ENCODE measurements at places on chromosomes 13 and 19.

DNA sequence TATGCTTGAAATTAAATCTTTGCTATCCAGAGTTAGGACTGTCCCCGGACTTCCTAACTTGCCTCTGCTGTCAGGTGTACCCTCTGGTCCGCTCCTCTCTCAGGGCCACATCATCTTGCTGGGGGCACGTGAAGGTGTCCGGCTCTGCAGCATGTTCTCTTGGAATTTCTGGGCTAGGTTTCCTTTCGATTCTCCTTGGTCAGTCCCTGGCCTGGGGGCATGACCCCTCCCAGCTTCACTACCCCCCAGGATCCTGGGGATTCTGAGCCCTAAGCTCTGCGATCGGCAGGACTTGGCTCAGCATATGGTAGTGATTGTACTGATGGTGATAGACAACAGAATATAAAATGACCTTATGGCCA lies 5.1 kb upstream of the GPI start:
- DNase-seq, result no peak

- DNase-seq, result no peak
Observed at GRCh38 chr13:112652512-112653070, 37.2 kb upstream of the ATP11A start.

GRCh38 chr13:110149036-110149435 lies 157.9 kb downstream of the COL4A1 start:
- no peak for DNase-seq

GRCh38 chr13:65595916-65596315 lies 1634.2 kb downstream of the PCDH9 start:
- peak; percentile 39 for DNase-seq

GRCh38 chr13:94198681-94199080 lies 280.8 kb downstream of the DCT start:
- DNase-seq, result no peak

GRCh38 chr19:6412447-6413091 lies 12.0 kb downstream of the KHSRP start:
- no peak for DNase-seq

- DNase-seq, result no peak
Observed at GRCh38 chr13:77729502-77730221, 32.2 kb downstream of the SLAIN1 start.

- peak; percentile 10 for DNase-seq
Observed at GRCh38 chr13:78022164-78022877, 103.7 kb upstream of the EDNRB start.

GRCh38 chr13:94233401-94233800 lies 246.1 kb downstream of the DCT start:
- peak; percentile 84 for DNase-seq

GRCh38 chr13:28513745-28514144 lies 18.8 kb upstream of the FLT1 start:
- no peak for DNase-seq

- no peak for DNase-seq
Observed at GRCh38 chr19:38277549-38277948, 13.2 kb downstream of the SPINT2 start.

DNA sequence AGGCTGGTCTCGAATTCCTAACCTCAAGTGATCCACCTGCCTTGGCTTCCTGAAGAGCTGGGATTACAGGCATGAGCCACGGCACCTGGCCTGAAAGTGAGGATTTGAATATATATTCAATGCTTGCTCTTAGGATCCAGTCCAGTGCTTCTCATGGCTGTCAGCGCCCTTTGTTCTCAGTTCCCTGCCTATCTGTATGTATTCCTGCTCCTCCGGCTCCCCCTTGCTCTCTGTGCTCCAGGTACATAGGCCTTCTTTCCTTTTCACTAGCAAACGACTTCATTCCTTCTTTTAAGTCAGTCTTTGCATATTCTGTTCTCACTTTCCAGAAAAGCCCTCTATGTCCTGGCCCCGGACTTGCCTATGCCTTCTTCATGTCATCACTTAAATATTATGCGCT lies 232.8 kb downstream of the DACH1 start:
- DNase-seq, result no peak

GRCh38 chr13:107170270-107170931 lies 602.5 kb upstream of the ARGLU1 start:
- DNase-seq, result no peak

DNA sequence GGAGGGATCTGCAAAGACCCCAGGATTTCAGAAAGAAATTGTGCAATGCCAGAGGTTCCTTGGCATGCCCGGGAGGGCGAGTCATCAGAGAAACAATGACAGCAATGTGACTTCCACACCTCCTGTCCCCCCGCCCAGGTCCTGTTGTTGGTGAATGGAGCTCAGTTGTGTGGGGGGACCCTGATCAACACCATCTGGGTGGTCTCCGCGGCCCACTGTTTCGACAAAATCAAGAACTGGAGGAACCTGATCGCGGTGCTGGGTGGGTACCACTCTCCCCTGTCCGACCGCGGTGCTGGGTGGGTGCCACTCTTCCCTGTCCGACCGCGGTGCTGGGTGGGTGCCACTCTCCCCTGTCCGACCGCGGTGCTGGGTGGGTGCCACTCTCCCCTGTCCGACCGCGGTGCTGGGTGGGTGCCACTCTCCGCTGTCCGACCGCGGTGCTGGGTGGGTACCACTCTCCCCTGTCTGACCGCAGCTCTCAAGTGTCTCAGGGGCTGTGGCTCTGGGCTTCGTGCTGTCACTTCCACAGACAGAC lies 5.2 kb upstream of the F10 start:
- DNase-seq, result no peak

- DNase-seq, result no peak
Observed at GRCh38 chr13:76292031-76292430, 594.2 kb downstream of the KCTD12 start.

GRCh38 chr19:4399812-4400134 lies 574 bp downstream of the SH3GL1 start:
- no peak for DNase-seq

- DNase-seq, result no peak
Observed at GRCh38 chr13:26727633-26728032, 33.0 kb downstream of the GPR12 start.

GRCh38 chr19:35932291-35932936 lies 3.8 kb upstream of the LRFN3 start:
- DNase-seq, result no peak

DNA sequence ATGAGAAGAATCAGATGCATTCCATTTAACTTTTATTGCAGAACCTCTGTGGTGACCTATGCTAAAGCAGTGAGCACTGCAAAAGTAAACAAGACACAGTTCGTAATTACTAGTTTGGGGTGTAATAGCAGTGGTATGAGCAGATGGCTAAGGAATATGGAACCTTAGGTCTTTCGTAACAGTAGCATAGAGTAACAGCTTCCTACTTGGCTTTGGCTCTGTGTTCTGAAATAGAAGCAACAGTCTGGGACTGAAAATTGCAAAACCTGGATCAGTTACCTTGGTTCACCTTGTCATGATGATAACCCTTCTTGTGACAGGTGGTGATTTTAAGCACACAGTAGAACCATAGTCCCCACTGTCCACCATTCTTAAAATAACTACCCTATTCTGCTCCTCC lies 303.4 kb downstream of the GPC6 start:
- DNase-seq, result no peak

DNA sequence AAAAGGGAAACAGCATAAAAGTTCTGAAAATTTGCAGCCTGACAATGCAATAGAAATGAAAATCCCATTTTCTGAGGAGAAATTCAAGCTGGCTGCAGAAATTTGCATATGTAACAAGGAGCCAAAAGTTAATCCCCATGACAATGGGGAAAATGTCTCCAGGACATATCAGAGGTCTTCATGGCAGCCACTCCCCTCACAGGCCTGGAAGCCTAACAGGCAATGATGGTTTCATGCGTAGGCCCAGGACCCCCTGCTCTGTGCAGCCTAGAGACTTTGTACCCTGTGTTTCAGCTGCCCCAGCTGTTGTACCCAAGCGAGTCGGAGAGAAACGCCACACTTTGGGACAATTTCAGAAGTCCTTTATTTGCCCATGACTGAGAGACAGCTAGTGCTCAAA lies 701.3 kb upstream of the KLHL1 start:
- no peak for DNase-seq

GRCh38 chr19:36207605-36208252 lies 6.7 kb downstream of the ZNF565 start:
- DNase-seq, result no peak

- peak; percentile 28 for DNase-seq
Observed at GRCh38 chr13:36858290-36858689, 39.3 kb downstream of the RFXAP start.

GRCh38 chr19:32890841-32891240 lies 21.3 kb upstream of the SLC7A9 start:
- no peak for DNase-seq

GRCh38 chr13:57874530-57874929 lies 243.0 kb downstream of the PCDH17 start:
- DNase-seq, result no peak

- DNase-seq, result no peak
Observed at GRCh38 chr13:99265162-99265800, 7.1 kb upstream of the GPR18 start.

DNA sequence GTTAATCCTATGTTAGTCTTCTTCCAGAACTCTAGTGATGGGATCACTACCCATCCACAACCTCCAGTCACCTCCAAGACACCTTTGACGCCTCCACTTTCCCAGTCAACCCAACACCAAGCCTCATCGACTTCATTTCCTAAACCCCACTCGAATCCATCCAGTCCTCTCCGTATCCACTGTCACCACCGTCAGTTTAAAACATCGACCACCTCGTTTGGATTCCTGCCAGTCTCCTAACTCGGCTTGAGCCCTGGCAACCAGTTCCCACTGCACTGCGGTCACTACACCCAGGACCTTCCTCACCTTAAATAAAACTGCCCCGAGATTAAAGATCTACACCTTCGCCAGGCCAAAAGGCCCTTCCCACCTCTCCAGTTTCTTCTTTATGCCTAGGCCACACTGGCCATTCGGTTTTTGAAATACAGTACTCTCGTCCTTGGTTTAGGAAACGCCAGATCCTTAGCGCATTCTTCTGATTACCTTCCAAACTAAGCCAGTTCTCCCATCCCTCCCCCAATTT lies 1.2 kb downstream of the MTIF3 start:
- DNase-seq, result no peak

- DNase-seq, result no peak
Observed at GRCh38 chr13:32989290-32989667, 26.9 kb upstream of the KL start.

GRCh38 chr19:33000510-33000909 lies 28.5 kb downstream of the FAAP24 start:
- no peak for DNase-seq

DNA sequence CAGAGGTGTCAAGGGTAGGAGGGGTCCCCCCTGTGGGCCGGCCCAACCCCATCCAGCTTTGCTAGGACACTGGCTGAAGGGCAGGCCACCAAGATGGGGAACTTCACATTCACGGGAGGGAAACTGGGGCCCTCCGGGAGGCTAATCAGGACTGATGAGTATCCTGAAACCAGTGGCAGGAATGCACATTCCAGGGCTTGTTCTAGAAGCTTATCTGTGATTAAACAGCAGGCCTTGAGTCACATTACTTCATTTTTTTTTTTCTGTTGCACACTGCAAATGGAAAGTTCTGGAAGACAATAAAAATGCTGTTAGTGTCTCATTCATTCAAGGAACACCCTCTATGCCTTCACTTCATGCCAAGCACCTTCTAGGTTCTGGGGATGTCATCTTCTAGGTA lies 15.5 kb upstream of the SIGLEC11 start:
- no peak for DNase-seq

DNA sequence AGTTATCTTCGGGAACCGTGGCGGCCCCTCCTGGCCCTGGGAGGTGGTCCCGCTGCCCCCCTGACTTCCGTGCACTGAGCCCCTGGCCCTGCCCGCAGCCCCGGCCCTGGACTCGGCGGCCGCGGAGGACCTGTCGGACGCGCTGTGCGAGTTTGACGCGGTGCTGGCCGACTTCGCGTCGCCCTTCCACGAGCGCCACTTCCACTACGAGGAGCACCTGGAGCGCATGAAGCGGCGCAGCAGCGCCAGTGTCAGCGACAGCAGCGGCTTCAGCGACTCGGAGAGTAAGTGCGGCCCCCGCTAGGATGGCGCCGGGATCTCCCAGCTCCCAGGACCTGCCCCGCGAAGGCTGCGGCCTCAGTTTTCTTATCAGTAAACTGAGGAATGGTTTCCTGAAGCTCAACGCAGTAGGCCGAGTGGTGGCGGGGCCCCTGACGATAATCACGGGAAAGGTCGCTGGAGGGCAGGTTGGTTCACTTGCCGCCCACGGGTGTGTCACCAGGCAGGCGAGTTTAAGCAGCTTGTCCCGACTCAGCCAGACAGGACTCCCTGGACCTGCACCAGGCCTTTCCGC lies 924 bp downstream of the RGCC start:
- no peak for DNase-seq

GRCh38 chr13:46170687-46171086 lies 11.3 kb downstream of the LCP1 start:
- DNase-seq, result no peak

DNA sequence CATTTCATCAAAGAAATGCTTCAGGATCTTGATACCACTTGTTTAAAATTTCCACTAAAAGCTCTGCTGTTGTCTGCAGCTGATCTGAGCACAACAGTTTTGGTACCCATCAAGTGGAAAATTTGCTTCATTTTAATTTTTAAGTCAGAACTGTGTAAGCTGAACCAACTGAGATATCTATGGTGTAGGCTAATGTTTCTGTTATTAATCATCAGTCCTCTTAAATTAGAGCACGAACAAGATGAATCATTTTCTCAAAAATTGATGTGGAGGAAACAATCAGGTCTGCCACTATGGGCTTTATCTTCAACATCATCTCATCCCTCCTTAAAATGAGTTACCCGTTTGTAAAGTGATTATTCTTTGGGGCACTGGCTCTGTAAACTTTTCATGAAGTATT lies 221.5 kb upstream of the NBEA start:
- no peak for DNase-seq

- no peak for DNase-seq
Observed at GRCh38 chr13:112940236-112940635, 28.8 kb upstream of the MCF2L start.

DNA sequence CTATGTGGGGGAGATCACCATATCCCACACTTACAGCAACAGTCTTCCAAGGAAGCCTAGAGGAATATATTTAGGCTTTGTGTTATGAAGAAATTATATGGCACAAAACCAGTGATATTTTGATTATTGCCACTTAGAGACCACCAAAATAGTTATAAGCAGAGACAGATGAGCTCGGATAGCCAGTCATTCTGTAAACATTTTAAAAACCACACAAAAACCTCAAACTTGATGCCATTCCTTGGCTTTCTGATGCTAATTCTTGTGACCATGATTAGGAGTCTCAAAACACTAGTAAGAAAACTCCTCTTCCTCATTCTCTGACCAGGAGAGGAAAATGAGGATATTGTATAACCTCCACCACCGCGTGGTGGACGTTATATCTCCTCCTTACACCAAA lies 496.4 kb downstream of the FOXO1 start:
- no peak for DNase-seq

GRCh38 chr19:29622166-29623070 lies 16.3 kb downstream of the POP4 start:
- DNase-seq, result no peak
